ENCODE measurements at places on chromosomes 13 and 19. TPM values are rescaled to one million over a fixed set of nuclear protein-coding genes. Genes with fewer than 3 reads are reported as not detected.
A peak's percentile ranks its signal among the peaks of the same experiment; 100 is the strongest.

DNA sequence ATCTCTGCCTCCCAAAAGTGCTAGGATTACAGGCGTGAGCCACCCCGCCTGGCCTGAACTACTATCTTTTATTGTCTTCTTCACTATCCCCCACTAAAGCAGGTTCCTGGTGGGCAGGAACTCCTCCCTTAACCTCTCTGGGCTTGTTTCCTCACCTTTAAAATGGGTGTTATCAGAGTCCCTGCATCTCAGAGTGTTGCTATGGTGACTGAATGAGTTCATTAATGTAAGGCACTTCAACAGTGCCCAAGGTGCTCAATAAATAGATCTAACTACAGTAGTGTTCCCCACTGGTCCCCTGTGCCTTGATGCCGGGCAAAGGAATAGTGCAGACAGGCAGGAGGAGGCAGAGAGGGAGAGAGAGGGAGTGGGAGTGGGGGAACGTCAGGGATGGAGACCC is 20.5 kb downstream of the CCDC97 start:
- no peak for DNase-seq

DNA sequence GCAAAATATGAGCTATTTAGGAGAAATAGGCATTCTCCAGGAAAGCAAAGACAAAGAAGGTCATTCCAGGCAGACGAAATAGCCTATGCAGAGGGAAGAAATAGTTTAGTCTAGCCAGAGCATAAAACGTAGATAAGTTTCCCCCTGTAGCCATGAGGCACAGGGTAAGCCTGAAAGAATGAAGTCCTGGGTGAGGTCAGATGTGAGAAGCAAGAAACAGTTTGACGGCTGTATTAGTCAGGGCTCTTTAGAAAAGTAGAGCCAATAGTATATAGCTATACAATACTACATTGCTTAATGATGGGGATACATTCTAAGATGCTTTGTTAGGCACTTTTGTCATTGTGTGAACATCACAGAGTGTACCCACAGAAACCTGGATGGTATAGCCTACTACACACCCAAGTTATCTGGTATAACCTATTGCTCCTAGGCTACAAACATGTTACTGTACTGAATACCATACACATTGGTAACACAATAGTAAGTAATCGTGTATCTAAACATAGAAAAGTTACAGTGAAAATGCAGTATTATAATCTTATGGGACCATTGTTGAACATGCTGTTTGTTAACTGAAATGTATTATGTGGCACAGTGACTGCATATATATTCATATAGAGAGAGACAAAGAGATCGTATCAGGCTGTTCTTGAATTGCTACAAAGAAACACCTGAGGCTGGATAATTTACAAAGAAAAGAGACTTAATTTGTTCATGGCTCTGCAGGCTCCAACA is 59.3 kb upstream of the WDFY2 start:
- DNase-seq = no peak

GRCh38 chr13:47133011-47133445 is 236.2 kb upstream of the HTR2A start:
- DNase-seq = no peak

DNA sequence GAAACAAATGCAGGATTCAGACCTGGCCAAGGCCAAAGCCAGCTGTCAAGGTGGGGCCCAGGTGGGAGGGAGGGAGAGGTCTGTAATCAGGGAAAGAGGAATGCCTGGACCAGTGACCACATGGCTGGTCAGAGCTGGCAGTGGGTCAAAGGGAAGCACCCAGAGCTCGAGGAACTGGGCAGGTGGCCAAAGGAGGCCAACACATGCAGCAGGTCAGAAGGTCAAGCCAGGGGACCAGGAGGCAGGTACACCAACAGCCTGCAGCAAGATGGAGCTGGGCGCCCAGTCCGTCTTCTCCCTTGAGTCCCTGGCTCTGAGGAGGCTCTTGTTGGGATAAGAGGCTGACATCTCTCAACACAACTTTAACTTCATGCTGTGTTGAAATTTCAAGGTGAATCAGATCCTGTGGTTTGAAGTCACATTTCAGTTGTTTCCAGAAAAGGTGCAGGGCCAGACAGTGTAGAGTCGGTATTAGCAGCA is 17.1 kb downstream of the GPATCH1 start:
- DNase-seq = no peak

DNA sequence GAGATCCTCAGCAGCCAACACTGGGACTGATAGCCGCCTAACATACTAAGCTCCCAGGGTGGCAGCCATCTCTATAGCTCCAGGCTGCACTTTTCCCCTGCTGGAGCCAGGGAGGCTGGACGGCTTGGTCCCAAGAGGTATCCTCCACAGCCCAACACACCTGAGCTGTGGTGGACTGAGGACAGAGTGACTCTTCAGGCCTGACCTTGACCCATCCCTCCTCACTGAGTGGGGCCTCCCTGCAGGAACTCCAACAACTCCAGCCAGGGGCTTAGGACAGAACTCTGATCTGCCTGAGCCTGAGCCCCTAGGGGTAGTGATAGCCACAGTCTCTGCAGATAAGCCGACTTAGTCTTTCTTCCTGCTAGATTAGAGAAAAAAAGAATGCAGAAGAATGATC is 958.1 kb upstream of the PRR20A start:
- no peak for DNase-seq

GRCh38 chr13:59691501-59692066 is 472.1 kb downstream of the DIAPH3 start:
- DNase-seq = no peak

GRCh38 chr13:79782541-79783205 is 301.7 kb downstream of the NDFIP2 start:
- peak; percentile 75 for DNase-seq

DNA sequence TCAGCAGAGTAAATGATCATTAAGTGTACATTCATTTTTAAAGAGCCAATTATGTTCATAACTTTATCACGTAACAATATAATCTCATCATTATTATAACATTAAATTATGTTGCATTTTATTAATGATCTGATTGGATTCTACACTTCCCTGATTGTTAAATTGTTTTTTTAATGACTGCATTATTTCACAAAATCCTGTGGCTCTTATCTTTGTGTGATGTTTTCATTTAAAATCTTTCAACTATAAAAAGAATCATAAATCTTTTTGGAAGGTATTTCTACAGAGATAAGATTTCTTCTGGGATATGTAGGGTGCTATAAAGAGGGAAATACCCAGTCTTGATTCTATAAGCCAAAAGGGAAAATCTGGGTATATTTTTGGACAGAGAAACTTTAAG is 101.7 kb downstream of the ZIC5 start:
- DNase-seq = no peak

GRCh38 chr13:49607761-49608160 is 20.5 kb upstream of the ARL11 start:
- no peak for DNase-seq

DNA sequence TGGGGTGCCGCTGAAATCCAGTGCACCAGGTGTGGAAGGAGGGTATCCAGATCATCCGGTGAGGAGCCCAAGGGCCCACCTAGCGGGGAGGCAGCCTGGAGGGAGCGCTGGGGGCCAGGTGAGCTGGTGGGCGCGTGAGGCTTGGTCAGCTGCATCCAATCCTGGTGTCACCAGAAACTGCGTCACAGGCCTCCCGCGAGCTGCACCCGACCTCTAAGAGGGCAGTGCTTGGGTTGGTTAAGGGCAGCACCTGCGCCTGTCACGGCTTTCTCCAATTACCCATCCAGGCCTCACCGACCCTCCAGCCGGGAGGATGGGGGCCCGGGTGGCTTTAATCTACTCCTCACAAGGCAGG is 284 bp downstream of the RNF17 start:
- DNase-seq = no peak

DNA sequence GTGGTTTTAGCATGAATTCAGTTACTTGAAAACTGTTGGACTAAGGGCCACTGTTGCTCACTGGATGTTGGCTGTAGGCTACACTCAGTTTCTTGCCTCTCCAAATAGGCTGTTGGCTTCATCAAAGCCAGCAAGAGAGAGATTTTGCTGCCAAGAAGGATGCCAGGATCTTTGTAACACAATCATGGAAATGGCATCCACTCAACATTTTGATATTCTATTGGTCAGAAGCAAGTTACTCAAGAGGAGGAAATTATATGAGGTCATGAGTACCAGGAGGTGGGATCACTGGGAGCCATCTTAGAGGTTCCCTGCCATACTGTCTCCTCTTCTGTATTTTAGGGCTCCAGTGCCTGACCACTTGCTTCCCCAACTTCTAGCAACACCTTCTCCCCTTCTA is 30.6 kb downstream of the SYDE1 start:
- no peak for DNase-seq

DNA sequence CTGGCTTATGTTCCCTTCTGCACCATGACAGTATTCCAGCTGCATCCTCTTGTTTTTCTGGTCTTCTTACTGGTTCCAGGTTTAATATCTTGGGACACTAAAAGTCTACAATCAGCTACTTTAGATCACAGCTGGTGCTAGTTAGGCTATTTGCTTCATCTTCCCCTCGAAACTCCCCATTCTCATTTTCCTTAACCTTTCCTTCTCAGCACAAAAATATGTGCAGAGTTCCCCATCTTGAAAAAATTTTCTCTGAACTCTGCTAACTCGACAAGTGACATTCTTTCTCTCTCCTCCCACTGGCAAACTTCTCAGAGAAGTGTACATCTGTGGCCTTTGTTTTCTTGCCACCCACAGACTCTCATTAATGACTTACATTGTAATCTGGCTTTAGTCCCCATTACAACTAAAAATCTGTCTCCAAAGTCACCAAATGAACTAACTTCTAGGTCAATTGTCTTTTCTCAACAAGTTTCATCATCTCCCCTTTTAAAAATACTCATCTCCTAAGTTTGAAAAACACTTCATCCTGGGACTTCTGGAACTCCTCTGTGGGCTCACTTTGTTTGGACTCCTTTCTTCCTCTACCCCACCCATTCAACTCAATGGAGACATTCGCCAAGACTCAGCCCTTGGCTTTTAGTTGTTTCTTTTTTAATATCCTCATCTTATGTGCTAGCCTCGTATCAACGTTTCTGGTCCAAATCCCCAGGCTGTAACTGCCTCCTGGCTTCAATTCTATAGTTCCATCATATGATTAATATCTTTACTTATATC is 7.1 kb upstream of the KL start:
- DNase-seq = no peak

- no peak for DNase-seq
Observed at GRCh38 chr19:4401769-4402170, 670 bp upstream of the CHAF1A start.

GRCh38 chr13:27211771-27212364 is 39.5 kb upstream of the RPL21 start:
- DNase-seq = no peak

GRCh38 chr13:42393573-42394360 is 121.8 kb downstream of the AKAP11 start:
- DNase-seq = no peak

DNA sequence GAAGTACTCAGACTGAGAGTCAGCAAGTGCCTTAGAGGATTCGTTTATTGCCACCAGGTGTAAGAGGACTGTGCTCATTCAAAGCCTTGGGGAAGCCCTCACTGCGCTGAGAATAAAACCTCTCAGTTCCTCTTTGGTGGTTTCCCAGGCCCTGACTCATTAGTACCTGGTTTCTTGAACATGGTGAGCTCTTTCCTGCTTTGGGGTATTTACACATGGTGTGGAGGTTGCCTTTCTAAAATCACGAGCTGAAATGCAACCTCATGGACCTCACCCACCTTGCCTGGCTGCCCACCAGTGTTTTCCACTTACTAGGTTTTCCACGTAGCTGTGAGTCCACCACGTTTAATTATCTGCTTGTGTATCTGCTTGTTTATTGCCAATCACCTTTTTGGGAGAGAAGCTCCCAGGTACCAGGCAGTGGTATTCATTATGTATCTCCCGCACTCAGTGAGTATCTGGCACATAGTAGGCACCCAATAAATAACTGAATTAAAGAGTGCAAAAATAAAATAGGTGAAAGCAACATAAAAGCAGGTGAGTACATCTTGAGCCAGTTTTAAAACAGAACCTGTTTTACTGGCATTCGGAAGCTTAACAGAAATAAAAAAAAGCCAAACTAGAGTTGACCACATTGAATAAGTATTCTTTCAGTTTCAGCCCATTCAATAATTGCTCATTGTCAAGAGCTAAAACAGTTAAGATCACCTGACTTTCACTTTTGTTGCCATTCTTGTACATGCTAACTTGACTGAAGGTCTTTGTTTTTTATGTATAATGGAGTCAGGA is 533.0 kb downstream of the MYO16 start:
- DNase-seq = no peak

GRCh38 chr19:38908911-38909310 is 3.1 kb downstream of the CCER2 start:
- DNase-seq = no peak

- DNase-seq = no peak
Observed at GRCh38 chr13:74229242-74229641, 95.0 kb upstream of the KLF12 start.

GRCh38 chr13:77299587-77299986 is 27.3 kb downstream of the MYCBP2 start:
- no peak for DNase-seq

- DNase-seq = no peak
Observed at GRCh38 chr19:48230555-48231129, 25.1 kb downstream of the CARD8 start.

- no peak for DNase-seq
Observed at GRCh38 chr13:96646101-96646500, 348.2 kb downstream of the OXGR1 start.

GRCh38 chr19:40889366-40889765 is 7.3 kb upstream of the CYP2A7 start:
- DNase-seq = no peak

- DNase-seq = no peak
Observed at GRCh38 chr19:5484398-5485285, 29.4 kb downstream of the ZNRF4 start.

CERS4 gene
- total RNA-seq = 60.6 TPM

DNAAF3 gene
- 12.8 TPM for total RNA-seq

B3GNT8 gene
- 22.5 TPM for total RNA-seq

SLC35E1 gene
- 47.3 TPM for total RNA-seq

ZNF541 gene
- total RNA-seq = 0.89 TPM

RNF17 gene
- not detected for total RNA-seq

CD177 gene
- total RNA-seq = 5.7 TPM

APOE gene
- 447 TPM for total RNA-seq

SLC17A7 gene
- total RNA-seq = 0.56 TPM

GNA15 gene
- total RNA-seq = 24.2 TPM

ZNF491 gene
- 2.3 TPM for total RNA-seq

ZNF414 gene
- total RNA-seq = 21.6 TPM

ZNF808 gene
- total RNA-seq = 28.5 TPM

OR7A5 gene
- not detected for total RNA-seq

ACP7 gene
- not detected for total RNA-seq

IGFL1 gene
- total RNA-seq = not detected

CRX gene
- not detected for total RNA-seq

ARRDC5 gene
- 0.83 TPM for total RNA-seq
